ENCODE measurements at places on chromosomes 2 and 18.

GRCh38 chr2:18993756-18994338 is 364.6 kb downstream of the OSR1 start:
- no peak for DNase-seq

GRCh38 chr2:170115501-170116229 is 62.3 kb upstream of the MYO3B start:
- no peak for DNase-seq

- no peak for DNase-seq
Measured at GRCh38 chr18:26637324-26637723, 89.0 kb upstream of the KCTD1 start.

- DNase-seq, result no peak
Measured at GRCh38 chr2:135097532-135098231, 45.6 kb downstream of the RAB3GAP1 start.

GRCh38 chr18:45730832-45731575 is 7.0 kb downstream of the SLC14A1 start:
- DNase-seq, result no peak

DNA sequence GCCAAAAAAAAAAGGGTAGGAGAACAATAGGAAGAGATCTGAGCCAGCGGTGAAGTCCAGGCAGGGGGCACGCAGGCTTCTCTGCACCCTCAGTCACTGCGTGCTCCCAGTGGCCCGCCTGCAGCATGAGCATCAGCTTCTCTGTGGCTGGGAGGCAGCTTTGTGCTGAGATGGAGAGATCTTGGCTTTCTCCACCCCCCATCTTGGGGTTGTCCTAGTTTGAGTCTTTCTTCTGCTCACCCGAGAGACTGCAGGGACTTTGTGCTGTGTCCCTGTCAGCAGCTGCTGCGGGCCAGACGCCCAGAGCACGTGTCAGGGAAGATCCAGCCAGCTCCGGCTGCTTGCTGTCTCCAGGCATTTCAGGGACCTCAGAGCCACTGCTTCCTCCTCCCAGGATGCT is 20.3 kb downstream of the TRAPPC12 start:
- DNase-seq, result no peak

DNA sequence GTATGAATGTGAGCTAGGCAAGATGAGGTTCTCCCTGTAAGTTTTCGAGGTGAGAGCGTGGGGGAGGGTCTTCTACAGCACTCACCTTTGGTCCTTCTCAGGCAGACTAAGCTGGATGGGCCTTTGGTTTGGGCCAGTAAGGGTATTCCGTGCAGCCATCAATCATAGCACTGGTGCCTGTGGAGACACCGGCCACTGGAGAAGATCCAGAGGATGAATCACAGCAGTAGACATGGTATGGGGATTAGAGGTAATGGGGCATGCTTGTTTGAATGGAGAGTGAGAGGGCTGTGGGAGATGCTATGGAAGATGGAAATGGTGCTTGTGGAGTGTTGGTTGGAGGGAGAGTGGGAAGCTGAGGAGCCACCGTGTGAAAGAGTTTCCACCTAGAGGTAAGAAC is 16.1 kb downstream of the MAPRE3 start:
- DNase-seq, result no peak

DNA sequence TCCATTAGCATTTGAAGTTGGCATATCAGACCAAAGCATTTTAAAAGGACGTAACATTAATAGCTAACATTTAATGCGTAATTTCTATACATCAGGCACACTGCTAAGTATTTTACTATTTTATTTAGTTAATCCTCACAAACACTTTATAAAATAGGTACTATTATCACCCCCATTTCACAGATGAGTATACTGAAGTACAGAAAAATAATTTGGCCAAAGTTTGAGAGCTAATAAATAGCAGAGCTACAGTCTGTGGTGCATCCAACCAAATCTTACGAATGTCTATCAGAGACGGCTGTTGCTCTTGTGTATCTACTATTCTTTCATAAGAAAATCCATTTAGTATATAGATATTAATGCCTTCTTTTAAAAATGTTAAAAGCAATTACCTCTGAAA is 11.9 kb downstream of the TYW5 start:
- DNase-seq, result no peak

Data from central memory CD8-positive, alpha-beta T cell (primary cell).